Jurkat, Clone E6-1 (cell line): ENCODE measurements at places on chromosomes 1 and 21.

GRCh38 chr1:31569596-31570173 lies 6.6 kb upstream of the TINAGL1 start:
- DNase-seq = no peak

- DNase-seq = no peak
Observed at GRCh38 chr1:175511496-175511895, 231.9 kb downstream of the TNR start.

DNA sequence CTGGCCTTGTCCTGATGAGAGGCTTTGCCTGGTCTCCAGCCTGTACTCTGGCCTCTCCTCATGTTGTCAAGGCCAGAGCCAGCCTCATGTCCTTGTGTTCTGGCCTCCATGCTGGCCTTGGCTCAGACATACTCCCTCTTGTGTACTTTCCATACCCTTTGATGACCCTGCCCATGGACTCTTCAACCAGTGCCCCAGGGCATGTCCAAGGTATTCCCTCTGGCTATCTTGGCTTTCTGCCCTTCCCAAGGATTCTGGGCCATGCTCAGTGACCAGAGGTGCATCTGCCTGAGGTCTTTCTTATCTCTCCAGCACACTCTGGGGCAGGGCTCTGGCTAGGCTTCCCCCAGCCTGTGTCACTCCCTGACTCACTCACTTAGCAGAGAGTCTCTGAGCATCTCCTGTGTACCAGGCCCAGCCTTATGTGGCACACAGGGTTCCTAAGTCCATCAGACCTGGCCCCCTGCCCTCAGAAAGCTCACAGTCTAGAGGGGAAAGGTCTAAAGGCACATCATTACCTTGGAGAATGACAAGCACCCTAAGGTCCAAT lies 141.4 kb upstream of the GRIK3 start:
- DNase-seq = no peak

GRCh38 chr1:147505568-147505967 lies 35.7 kb upstream of the BCL9 start:
- no peak for DNase-seq

GRCh38 chr1:147794570-147794969 lies 34.2 kb upstream of the GJA5 start:
- no peak for DNase-seq

DNA sequence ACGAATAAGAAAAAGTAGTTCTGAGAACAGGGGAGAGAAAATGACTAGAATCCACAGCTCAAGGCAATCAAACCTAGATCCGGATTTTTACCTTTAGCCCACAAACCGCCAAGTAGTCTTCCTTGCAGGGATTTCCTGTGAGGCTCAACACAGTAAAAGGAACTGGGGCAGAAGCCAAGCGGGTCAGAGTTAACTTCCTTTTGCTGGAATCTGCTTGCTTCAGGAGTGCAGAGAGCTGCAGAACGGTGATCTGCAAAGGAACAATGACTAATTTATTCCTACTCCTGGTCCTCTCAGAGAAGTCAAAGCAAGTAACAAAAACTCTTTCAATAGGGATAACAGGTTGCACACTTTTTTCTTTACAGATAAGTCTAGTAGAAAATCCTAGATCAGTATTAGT lies 53.4 kb downstream of the UBR4 start:
- peak; percentile 47 for DNase-seq

DNA sequence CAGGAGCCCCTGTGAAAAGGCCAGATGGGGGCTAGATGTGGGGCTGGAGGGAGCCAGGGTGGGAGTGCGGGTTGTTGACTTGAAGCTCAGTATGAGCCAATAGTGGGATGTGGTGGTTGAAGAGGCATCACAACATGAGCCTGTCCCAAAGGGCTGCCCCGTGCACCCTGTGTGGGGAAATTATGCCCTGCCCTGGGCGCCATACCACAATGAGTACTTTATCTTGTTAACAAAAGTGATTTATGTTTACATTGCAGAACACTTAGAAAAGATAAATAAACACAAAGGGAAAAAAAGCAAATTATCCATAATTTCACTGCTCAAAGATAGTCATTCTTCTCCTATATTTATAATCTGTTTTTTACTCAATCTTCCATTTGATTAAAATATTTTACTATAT lies 1.6 kb upstream of the NFASC start:
- DNase-seq = no peak

- no peak for DNase-seq
Observed at GRCh38 chr21:24428591-24429199, 1178.6 kb downstream of the MRPL39 start.

DNA sequence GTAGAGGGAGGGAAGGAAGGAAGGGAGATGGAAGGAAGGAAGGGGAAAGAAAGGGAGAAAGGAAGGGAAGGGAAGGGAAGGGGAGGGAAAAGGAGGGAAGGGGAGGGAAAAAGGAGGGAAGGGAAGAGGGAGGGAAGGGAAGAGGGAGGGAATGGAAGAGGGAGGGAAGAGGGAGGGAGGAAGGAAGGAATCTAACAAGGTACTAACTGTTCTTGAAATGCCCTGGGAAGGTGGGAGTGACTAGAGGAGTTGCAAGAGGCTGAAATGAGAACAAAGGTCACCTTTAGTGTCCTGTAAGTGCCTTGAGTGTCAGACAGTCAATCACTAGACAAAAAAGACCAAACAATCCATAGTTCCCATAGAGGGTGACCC lies 2.3 kb upstream of the ATP2B4 start:
- no peak for DNase-seq

GRCh38 chr1:112714313-112715263 lies 544 bp downstream of the PPM1J start:
- DNase-seq = no peak

DNA sequence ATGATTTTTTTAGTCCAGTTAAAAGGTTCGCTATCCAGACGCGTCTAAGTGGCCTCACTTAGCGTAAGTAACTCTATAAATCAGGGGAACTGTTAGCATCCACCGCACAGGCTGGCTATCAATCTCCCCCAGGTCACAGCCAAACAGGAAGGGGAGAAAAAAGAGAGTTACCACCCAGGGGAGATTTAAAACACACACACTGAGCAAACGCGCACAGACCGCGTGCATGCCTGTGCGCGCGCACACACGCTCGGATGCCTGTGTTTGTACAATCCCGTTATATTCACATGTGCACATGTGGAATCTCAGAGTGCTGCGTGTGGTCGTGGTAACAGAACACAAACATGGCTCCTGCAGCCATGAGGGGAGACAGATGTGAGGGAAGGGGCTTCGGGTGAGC lies 125.4 kb downstream of the CASZ1 start:
- DNase-seq = no peak

DNA sequence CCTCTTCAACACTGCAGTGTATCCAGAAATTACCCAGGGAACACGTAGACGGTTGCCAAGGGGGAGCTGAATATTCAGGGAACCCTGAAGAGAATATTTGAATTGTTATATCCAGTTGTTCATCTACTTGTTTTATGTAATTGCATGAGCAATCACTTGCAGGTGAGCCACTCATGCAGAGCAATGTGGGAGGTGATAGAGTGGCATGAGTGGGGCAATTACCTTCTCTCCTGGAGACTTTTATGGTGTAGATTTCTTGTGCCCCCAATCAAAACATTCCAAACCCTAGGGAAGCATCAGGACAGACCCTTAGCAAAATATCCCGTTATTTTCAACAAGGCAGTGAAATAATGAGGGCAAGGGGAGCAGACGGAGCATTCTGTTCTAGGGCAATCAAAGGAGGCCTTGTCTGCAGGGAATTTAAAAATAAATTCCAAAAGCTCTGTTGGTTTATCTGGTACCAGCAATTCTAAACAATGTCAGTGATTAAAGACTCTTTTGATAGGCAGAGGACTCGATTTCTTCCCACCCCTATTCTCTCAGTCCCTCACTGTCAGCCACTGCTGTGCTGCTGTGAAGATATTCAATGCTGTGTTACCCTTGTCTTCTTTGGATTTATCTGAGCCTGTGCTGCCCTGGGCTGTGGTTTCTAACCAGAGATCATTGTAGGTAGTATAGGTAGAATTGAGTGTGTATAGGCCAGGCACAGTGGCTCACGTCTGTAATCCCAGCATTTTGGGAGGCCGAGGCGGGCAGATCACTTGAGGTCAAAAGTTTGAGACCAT lies 180.2 kb upstream of the MAP1LC3C start:
- DNase-seq = no peak

GRCh38 chr1:21607549-21608529 lies 61.3 kb downstream of the RAP1GAP start:
- DNase-seq = no peak

- DNase-seq = no peak
Observed at GRCh38 chr1:188170935-188171334, 1342.2 kb downstream of the PLA2G4A start.

- no peak for DNase-seq
Observed at GRCh38 chr1:182213163-182213562, 151.7 kb upstream of the ZNF648 start.

DNA sequence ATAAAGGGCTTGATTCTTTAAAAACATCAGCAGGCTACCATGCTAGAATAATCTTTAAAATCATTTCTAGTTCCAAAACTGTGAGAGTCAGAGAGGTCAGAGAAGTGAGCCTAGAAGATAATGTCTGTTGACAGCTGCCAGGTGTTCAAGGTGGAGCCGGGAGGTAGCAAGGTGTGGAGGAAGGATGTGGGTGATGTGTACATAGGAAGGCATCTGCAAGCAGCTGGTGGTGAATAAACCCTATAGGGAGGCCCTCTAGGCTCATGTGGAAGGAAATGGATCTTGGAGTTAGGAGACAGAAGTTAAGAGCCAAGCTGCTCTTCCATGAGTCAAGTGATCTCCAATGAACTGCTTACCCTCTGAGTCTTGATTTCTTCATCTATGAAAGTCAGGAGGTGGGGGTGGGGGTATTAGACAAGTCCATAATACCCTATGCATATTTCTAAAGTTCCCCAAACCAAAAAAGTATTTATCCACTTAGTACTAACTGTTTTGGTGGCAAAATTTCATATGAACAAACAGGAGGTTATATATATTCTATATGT lies 266.3 kb downstream of the RHOU start:
- peak; percentile 85 for DNase-seq

DNA sequence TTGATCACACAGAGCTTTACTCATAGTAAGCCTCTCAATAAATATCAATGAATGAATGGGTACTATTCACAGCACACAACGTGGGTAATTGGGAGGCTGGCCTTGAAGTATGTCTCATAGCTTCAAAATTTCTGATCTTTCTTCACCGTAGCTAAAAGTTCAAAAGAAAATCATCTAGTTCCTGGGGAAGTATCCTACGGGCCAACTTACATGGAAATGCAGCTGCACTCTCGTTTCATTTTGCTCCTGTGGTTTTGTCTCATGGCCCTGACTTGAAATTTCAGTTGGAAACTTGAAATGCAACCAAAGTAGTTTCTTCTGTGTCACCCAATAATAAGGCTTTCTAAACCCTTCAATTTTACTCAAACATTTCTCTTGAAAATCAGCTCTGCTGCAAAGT lies 76.1 kb upstream of the CNIH3 start:
- DNase-seq = peak; percentile 22

- no peak for DNase-seq
Observed at GRCh38 chr21:18759751-18760161, 356.2 kb upstream of the TMPRSS15 start.

- DNase-seq = no peak
Observed at GRCh38 chr1:198238121-198238520, 81.3 kb downstream of the NEK7 start.

DNA sequence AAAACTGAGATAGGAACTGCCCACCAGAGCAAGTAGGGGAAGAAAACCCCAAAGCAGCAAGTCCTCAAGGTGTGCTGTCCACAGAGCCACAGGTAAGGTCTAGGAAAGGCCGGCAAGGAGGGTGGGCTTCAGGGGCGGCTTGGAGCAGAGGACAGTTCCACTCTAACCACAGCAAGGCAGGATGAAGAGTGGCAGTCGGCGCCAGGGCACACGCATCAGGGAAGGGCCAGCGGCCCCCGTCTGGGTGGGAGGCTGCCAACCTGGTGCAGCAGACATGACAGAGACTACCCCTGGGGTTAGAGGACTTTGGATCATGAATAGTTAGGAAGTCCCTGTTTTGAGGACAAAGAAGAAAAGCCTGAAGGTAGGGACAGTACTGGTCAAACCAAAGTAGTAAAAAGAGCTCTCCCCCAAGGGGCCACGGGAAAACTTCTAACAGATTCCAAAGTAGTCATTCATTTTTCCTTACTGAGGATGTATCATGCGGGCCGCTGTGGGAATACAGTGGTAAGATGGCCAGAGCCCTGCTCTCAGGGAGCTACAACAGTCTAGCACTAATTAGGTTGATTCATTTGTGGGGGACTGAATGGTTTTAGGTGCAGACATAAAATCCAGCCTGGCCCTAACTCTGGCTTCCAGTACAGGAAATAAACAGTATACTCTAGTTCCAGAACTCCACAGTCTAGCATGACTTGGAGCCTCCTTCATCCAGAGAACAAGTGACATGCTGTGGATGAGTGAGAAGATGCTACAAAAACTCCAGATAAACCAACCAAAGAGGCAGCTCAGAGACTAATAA lies 3.5 kb upstream of the RAP1GAP start:
- no peak for DNase-seq

GRCh38 chr1:17521946-17522612 lies 17.4 kb upstream of the ARHGEF10L start:
- no peak for DNase-seq
